ENCODE measurements at places on chromosomes 11 and 22. TPM values are rescaled to one million over a fixed set of nuclear protein-coding genes. Genes with fewer than 3 reads are reported as not detected.

DNA sequence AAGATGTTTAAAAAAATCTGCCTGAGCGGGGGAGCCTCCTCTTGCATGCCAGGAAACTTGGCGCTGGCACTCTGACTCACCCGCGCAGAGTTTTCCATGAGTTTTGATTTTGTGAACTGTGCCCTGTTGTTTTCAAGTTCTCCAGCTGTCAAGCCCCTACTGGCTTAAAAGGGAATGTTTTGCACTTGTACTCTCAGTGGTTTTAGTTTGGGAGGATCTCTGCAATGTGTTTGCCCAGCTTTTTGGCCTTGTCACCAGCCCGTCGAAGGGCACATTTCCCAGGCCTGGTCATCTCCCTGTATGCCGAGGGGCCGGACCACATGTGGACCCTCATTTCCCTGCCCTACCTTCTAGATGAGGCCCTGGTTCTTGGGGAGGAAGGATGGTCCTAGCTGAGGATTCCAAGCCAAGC lies 12.2 kb downstream of the MRGPRF start:
- peak; percentile 82 for DNase-seq

- no peak for DNase-seq
These were observed 30.3 kb downstream of the SLC22A6 start for GRCh38 chr11:62954478-62954877.

DNA sequence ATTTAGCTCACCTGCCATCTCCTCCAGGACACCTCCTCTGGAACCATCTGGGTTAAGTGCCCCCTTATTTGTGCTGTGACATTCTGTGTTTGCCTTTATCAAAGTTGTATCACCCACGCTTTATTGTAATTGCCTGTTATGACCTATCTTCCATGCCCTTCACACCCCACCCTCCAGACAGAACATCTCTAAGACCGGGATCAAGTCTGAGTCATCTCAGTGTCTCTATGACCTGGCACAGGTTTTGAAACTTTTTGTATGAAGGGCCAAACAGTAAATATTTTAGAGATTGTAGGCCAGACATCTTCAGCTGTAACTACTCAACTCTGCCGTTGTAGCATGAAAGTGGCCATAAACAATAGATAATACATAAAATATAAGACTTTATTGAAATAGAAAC lies 161.8 kb downstream of the SPON1 start:
- DNase-seq, result no peak

GRCh38 chr22:47420211-47420610 lies 657.8 kb downstream of the TBC1D22A start:
- no peak for DNase-seq

DNA sequence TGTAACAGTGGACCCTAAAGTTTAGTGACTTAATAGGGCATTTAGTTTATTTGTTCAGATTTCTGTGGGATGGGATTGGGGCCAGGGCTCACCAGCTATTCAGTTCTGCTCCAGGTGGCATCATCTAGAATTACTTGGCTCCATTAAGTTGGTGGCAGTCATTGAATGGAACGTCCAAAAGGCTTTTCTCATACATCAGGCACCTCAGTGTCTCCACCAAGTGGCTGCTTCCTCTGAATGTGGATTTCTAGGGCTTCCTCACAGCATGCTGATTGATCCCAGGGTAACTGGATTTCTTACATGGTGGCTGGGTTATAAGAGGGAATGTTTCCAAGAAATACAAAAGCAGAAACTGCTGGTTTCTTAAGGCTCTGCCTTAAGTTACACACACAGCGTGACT lies 34.7 kb downstream of the USP47 start:
- no peak for DNase-seq

DNA sequence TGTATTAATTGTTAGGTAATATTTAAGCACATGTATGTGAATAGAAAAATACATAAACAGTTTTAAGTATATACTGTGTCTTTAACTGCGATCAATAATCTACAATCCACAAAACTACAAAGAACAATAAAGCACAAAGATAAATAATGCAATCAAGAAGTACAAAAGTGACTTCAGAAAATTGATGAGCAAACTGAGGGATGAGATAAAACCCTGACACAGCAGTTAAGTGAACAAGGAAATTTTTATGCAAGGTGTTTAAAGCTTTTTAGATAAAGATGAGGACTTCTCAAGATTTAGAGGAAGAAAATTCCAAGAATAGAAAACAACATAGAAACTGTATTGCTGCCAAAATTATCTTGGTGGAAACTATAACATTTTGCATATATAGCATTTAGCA lies 58.4 kb upstream of the ANGPTL5 start:
- DNase-seq, result no peak

Gene HBE1
- polyA plus RNA-seq, result not detected

DNA sequence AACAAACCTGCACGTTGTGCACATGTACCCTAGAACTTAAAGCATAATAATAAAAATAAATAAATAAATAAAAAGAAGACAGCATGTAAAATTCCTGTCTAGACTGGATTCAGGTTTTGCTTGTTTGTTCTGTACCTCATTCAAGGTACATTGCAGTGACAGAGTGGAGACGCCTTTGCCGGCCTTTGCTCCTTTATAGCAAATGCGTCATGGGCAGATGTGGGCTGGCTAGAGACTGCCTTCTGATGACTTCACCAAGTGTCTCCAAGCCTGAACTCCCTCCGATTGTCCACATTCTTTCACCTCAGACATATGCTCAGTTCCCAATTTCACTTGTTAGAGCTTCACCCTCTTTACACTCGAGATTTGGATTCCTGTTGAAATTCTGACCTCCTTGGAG lies 147.8 kb upstream of the ARHGAP20 start:
- DNase-seq, result no peak

Gene RTN4R
- polyA plus RNA-seq, result 5.6 TPM

Gene SOX6
- polyA plus RNA-seq, result 0.98 TPM

DNA sequence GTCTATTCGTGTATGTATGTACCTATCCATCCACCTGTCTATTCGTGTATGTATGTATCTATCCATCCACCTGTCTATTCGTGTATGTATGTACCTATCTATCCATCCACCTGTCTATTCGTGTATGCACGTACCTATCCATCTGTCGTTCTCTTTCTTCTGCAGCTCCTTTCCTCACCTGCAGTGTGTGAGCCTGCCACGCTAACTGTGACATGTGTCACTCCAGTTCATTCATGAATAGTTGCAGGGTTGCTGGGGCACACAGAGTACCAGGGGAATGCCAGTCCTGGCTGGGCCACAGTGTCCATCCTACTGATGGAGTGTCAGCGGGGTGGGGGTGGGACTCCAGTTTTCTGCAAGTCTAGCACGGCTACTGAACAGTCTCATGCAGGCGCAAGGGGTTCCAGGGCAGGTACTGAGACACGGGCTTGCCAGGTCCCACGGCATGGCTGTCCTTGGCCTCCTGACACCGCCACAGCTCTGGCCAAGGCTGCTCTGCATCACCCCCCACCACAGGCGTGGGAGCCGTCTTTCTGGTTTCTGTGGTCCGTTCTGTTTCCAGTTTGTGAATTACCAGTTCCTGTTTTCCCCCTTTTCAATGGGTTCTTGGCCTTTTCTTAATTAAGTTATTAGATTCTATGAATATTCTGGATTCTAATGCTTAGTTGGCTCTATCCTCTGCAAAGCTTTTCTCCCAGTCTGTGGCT lies 88.8 kb upstream of the CLDN5 start:
- DNase-seq, result no peak

Gene OR4D10
- polyA plus RNA-seq, result not detected

GRCh38 chr22:26573026-26573662 lies 16.8 kb downstream of the TPST2 start:
- DNase-seq, result peak; percentile 79

Gene SLC25A22
- polyA plus RNA-seq, result 36.4 TPM

GRCh38 chr22:20569059-20570058 lies 61.9 kb downstream of the MED15 start:
- no peak for DNase-seq

DNA sequence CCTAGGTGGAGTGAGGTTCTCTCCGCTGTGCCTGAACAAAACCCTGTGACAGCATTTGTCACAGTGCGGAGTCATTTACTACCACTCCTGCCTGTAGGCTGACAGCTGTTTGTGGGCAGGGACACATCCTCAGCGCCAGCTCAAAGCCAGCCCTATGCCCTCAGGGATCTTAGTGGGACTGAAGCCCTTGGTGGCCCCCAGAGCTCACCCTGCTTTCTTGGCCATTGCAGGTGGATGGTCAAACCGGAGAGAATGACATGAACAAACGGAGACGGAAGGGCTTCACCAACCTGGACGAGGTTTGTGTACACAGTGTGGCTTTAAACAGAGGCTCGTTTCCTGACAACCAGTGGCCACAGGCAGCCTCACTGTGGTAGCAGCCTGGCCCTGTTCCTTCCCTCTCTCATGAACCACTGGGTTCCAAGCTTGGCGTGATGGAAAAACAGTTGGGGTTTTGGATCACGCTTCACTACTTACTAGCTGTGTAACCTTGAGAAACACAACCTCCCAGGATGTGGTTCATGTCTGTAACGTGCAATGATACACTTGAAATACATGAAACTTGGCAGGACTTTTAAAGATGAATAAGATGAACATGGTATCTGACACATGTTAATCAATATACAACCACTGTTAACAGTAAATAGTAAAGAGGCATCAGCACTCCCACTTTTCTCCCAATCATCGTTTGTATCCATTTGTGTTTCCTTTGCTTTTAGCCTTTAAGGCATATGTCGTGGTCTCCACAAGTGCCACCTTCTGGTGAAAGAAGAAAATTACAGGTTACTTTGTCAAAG lies 125.8 kb downstream of the MICAL2 start:
- DNase-seq, result peak; percentile 82

DNA sequence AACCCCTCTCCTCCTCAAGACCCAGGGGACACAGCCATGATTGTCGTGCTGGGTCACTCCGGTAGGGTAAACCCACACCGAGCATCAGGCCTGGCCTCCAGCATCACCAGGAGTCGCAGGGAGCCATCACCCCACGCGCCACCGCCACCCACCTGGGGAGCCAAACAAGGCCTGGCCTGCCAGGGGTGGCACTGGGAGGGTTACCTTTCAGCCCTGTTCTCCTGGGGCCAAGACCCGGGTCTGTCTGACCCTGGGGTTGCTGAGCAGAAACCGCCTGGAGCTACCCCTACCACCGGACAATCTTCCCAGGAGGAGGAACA lies 39.3 kb upstream of the NNMT start:
- DNase-seq, result no peak

DNA sequence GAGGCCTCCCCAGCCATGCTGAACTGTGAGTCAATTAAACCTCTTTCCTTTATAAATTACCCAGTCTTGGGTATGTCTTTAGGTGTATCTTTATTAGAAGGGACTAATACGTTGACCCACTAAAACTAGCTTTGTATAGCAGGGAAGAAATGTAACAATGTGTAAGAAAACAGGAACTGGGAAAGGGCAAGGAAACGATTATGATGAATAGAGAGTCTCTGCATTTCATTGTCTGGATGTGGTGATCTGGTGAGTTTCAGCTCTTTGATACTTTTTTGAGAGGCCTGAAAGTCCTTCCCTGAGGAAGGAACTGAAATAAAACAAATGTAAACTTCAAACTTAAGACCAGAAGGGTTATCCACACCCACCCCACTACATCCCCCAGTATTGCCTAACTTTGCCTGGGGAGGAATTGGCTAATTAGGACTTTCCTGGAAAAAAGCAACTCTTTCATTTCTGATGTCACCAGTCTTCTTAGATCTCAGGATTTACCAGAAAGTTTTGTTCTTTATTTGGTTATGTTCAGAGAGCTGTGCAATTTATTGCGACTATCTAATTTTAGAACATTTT lies 119.0 kb downstream of the LDLRAD3 start:
- no peak for DNase-seq

GRCh38 chr11:129720994-129721393 lies 94.7 kb upstream of the TMEM45B start:
- no peak for DNase-seq

DNA sequence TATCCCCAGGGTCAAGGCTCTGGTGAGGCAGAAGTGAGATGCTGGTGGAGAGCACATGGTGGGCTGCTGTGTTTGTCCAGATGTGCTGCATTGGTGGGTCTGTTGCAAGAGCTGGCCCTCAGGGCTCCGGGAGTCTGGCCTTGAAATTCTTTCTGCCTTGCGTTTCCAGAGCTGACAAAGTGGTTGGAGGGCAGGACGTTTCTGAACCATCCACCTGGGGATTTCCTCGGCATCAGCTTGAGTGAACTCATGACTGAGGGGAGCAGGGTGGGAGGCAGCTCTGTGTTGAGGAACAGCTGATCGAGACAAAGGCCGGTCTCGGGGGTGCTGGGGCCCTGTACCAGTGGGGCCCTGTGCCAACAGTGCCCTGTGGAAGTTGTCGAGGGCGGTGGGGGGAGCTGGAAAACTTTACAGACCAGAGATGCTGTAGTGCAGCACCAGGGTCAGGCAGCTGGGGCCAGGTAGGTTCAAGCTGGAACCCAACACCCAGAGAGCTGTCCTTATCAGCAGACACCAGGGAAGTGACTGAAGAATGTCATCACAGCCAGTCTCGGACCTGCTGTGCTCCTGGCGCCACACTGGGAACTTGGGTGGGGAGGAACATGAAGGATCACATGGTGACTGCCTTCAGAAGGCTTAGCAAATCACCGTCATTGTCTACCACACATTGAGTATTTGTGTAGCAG lies 4.9 kb downstream of the TSKU start:
- DNase-seq, result no peak

DNA sequence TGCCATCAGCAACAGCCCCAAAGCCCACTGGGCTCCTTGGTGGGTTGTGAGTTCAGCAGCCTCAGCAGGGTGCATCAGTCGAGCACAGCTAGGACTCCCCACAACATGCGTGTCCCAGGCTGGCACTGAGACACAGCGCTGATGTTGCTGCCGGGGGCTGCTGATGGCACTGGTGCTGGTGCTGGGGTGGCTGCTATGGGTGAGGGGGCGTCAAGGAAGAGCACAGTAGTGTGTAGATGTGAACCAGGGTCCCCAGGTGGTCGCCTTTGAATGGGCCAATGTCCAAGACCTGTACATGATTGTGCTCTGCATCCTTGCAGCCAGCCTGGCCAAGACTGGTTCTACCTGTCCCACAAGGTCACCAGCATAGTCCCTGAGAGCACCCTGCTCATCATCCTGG lies 121.3 kb upstream of the SERPIND1 start:
- no peak for DNase-seq

- DNase-seq, result no peak
These were observed 28.7 kb downstream of the ZBTB16 start for GRCh38 chr11:114088216-114088615.

Gene KREMEN1
- 8.8 TPM for polyA plus RNA-seq

Gene C11orf52
- 20.4 TPM for polyA plus RNA-seq

DNA sequence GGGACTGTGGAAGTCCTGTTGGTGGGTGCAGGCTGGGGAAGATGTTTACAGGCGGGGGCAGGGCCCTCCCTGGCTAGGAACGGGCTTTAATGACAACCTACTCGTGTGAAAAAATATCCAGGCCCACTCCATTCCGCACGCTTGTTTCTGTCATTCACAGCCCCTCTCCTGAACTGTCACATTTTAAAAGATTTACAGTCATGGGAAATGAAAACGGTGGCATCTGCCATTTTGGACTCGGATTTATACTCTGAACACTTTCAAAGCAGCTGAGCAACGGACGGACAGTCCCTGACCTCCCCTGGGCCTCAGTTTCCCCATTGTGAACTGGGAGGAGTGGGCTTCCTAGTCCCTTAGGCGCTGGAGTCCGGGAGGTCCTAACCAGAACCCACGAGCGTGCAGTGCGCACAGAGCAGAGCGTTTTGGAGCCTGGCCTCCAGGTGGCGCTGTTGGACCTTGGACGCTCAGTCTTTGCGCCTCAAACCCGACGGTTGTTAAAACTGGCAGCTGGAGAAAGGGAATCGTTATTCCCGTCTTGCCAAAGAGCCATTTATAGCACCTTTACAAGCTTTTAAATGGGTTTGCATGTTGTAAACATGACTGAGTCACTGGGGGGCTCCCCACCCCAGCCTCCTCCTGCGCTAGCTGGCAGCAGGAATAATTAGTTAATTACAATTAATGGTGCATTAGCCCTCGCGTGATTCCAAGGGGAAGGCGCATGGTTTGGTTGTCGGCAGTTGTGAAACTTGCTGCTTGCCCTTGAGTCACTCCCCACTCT lies 75.3 kb downstream of the FBLN1 start:
- DNase-seq, result peak; percentile 86
